ENCODE measurements at places on chromosomes 4 and X.

GRCh38 chrX:17170973-17171372 lies 204.0 kb upstream of the NHS start:
- no peaks in the 10 kb centered on the region for H3K36me3 ChIP-seq
- H3K27me3 ChIP-seq: peaks cover 5% of the 10 kb centered on the region
- H3K4me3 ChIP-seq: no peak overlapping the region
- H3K27ac ChIP-seq: no peak overlapping the region
- DNase-seq: peak; percentile 6

DNA sequence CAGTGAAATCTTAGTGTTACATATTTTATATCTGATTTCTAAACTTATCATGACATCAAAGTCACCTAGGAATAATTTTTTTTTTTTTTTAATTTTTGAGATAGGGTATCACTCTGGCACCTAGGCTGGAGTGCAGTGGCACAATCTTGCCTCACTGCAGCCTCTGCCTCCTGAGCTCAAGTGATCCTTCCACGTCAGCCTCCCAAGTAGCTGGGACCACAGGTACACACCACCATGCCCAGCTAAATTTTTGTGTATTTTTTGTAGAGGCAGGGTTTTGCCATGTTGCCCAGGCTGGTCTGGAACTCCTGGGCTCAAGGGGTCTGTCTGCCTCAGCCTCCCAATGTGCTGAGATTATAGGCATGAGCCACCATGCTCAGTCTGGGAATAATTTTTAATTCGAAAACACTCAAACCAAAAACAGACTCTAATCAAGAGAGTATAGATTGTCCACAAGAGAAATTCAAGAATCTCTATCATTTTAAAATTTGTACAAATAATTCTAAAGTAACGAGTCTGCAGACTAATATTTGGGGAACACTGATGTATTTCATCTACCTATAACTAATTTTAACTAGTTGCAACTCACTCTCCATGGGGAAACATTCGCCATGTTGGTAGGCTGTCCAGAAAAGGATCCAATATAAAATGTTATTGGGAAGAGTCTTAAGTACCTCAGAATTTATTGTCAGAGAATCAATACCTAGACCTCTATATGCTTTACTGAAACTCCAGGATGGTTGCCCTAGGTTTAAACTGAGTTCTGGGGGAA lies 3.4 kb downstream of the SLC7A11 start:
- H3K4me1 ChIP-seq: peaks cover 4% of the 10 kb centered on the region
- no peaks in the 10 kb centered on the region for H3K27me3 ChIP-seq
- DNase-seq: no peak
- H3K36me3 ChIP-seq: no peaks in the 10 kb centered on the region
- no peak overlapping the region for H3K27ac ChIP-seq

- H3K4me3 ChIP-seq: no peak overlapping the region
- H3K27me3 ChIP-seq: no peaks in the 10 kb centered on the region
- H3K27ac ChIP-seq: no peak overlapping the region
- peak; percentile 72 for DNase-seq
- no peaks in the 10 kb centered on the region for H3K4me1 ChIP-seq
Measured at GRCh38 chrX:40877887-40878286, 142.5 kb upstream of the MED14 start.

DNA sequence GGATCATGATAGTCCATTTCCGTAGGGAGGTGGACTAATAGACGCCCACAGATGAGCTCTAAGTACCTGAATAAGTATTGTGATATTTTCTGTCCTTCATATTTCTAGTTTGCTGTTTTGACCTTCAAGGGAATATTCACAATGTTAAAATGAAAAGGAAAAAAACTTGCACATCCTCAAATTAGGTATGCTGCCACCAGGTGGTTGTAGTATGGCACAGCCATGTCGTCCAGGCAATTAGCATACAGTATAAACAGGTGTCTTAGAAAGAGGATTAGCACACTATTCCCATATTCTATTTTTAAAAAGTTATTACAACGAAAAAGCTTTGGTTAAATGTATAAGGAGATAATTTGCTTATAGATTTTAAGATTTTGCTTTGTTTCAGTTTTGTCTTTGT lies 802.0 kb downstream of the RPA4 start:
- no peak overlapping the region for H3K27ac ChIP-seq
- DNase-seq: no peak
- H3K4me1 ChIP-seq: no peaks in the 10 kb centered on the region
- no peak overlapping the region for H3K4me3 ChIP-seq
- no peaks in the 10 kb centered on the region for H3K36me3 ChIP-seq

- no peaks in the 10 kb centered on the region for H3K36me3 ChIP-seq
- H3K4me3 ChIP-seq: no peak overlapping the region
- no peak overlapping the region for H3K27ac ChIP-seq
- peaks cover 20% of the 10 kb centered on the region for H3K27me3 ChIP-seq
Measured at GRCh38 chrX:106069048-106069447, 30.5 kb upstream of the SERPINA7 start.

DNA sequence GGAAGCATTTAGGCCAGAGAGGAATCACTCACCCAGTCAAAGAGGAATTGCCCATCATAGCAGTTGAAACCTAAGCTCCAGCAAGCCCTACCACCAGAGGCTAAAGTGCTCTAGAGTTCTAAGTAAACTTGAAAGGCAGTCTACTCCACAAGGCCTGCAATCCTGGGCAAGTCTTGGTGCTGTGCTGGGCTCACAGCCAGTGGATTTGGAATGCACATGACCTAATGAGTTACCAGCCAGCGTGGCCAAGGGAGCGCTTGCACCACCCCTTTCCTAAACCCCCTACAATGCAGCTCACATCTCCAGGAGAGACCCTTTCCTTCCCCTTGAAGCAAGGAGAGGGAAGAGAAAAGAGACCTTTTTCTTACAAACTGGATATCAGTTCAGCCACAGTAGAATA lies 445.7 kb downstream of the GASK1B start:
- DNase-seq: no peak
- no peaks in the 10 kb centered on the region for H3K4me1 ChIP-seq
- H3K27me3 ChIP-seq: no peaks in the 10 kb centered on the region
- no peak overlapping the region for H3K27ac ChIP-seq
- H3K4me3 ChIP-seq: no peak overlapping the region

Measured in lung (tissue), 17 donors.